NCI-H1092 (cell line): ENCODE measurements at places on chromosomes 13 and 19.

- DNase-seq, result no peak
Observed at GRCh38 chr13:40292108-40292507, 374.3 kb downstream of the FOXO1 start.

GRCh38 chr13:23212671-23213070 lies 31.9 kb downstream of the SGCG start:
- DNase-seq, result no peak

DNA sequence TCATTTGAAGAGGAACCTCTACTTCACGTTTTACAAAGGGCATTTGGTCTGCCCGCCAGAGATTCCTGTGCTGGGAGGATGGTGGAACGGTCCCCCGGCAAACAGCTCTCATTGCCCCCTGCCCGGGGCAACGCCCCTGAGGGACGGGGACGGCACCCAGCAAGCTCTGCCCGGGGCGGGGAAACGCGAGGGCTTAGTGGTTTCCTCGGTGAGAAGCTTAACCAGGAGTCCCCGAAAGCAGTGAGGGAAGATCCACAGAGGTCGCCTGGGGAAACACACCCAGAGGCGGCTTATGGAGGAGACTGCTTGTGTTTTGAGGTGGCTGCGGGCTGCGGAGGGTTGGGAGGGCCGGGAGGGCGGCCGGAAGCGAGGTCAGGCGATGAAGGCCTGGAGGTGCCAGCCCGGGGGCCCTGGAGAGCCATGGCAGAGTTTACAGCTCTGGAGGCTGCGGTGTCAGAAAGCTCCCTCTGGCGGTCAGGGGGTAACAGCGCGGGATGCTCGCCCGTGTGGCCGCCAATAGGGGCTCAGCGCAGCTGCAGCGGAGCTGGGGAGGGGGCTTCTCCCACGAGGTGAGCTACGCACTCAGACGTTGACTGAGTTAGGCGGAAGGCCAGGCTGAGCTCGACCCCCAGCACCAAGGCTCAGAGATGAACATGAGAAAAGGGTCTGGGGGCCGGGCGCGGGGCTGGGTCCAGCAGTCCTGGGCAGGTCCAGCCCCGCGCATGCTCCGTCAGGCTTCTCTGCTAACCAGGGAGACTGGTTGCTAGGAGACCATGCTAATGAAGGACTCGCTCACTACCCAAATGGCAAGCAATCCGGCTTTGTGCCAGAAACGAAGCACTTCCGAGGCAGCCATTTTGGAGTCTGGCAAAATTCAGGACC lies 652 bp upstream of the TPGS1 start:
- peak; percentile 100 for DNase-seq

DNA sequence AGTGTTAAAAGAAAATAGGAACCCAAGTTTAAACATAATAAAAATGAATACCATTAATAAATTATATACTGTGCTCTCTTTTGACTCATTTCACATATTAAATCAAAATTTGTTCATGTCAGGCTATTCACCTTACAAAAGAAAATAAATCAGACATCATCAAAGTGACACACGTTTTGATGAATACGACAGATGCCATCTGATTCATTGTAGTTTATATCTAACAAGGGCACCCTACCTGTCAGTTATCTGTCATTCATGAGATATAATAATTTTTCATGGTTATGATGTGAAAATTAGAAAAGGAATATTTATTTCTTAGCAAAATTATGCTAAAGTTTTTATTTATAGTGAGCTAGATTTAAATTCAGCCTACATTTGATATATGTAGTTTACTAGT lies 188.1 kb upstream of the PCDH17 start:
- DNase-seq, result no peak

- no peak for DNase-seq
Observed at GRCh38 chr19:55578761-55579747, 1.6 kb downstream of the ZNF579 start.

DNA sequence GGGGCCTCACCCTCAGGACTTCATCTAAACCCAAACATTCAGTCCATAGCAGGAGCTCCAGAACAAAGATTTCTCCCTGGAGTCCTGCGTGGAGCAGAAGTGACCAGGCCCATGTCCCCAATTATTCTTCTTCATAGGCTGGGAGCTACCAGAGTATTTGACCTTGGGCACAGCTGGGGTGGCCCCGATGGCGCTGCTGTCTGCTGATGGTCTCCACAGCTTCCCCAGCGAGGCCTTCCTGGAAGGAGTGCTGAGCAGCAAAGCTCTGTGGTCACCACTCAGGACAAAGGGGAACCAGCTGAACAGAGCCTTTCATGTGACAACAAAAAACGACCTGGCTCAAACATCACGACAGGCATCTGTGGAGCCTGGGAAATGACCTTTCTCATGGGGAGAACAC lies 62.7 kb upstream of the ARGLU1 start:
- DNase-seq, result no peak

DNA sequence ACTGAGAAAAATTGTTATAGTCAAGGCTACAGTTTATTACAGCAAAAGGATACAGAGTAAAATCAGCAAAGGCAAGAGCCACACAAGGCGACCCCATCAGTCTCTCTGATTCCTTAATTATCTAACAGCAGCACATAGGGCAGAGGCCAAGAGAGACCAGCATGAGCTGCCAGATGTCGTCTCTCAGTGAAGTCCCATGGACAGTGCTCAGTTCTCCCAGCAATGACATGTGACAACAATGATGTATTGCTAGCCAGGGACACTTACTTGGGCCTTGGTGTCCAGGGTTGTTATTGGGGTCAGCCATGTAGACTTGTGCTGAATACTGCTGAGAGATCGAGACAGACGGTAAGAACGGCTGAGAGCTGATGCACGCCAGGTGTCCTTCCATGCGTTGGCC lies 22.3 kb downstream of the ZSWIM9 start:
- no peak for DNase-seq

DNA sequence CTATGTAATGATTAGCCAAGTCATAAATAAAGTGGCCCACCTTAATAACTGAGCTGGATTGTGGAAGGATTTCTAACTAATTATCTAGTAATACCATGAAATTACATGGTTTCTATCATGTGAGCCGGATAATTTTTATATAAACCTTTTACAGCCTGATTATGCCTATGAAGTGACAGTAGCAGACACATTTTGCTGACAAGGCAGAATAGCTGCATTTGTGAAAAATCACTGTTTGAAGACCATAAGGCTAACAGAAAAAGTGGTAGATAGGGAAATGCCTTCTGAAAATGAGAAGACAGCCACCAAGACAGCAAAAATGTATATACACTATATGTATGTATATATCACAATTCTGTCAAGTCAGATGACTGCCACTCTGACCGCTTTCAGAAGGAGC lies 27.1 kb downstream of the SLITRK5 start:
- no peak for DNase-seq

GRCh38 chr13:95138876-95139585 lies 162.2 kb downstream of the ABCC4 start:
- no peak for DNase-seq

DNA sequence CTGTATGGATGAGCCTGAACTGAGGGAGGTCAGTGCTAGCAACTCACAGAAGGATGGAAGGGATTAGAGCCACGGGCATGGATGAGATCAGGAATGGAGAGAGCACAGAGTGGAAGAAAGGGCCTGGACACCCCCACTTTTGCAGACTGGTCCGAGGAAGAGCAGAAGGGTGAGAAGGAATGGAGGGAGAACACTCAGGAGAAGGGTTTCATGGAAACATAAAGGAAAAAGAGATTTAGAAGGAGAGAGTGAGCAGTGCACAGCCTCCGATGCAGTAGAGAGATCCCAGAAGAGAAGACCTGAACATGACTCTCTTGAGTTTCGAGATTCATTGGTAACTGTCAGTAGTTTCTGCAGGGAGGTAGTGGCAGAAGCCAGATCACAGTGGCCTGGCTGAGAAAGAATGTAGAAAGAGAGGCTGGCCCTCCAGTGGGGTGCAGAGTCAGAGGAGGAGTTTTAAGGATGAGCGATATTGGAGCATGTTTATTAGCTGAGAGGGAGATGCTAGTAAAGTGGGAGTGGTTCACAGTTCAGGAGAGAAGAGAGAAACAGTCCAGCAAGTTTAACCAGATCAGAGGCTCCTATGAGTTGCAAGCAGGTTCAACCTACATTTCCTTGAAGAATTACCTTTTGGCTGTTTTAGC lies 108.9 kb downstream of the ZAR1L start:
- no peak for DNase-seq

GRCh38 chr19:12967907-12968306 lies 1.5 kb upstream of the DAND5 start:
- no peak for DNase-seq

DNA sequence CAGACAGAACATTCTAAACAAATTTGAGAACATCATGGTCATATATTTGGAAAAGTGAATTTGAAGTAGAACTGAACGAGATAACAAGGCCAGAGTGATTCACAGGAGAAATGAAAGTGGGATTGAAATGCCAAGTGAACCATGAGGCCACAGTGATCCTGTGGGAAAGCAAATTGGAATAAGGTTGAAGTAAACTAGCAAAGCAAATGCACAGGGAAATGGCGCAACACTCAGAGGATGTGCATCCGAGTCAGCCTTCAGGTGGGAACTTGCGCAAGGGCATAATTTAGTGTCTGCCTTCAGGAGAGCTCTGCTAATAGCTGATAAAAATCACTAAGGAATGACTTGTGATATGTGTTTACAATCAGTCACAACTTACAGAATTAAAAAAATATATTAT lies 696.6 kb downstream of the LIG4 start:
- no peak for DNase-seq

DNA sequence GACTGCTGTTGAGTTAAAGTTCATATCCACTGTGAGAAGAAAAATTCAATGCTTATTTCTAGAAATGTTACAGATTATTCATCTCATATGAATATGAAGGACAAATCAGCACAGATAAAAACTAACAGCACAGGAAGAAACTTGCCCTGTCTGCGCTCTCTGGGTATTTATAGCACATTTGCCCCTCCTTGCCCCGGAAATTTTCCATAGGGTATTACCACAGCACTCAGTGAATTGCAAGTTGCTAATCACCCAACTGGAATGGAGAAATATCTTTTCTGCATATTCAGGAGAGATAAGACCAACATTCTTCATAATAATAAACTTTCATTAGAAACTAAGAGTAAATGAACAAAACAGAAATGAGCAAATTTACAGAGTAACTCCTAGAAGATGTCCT lies 318.0 kb upstream of the KLF12 start:
- DNase-seq, result no peak

DNA sequence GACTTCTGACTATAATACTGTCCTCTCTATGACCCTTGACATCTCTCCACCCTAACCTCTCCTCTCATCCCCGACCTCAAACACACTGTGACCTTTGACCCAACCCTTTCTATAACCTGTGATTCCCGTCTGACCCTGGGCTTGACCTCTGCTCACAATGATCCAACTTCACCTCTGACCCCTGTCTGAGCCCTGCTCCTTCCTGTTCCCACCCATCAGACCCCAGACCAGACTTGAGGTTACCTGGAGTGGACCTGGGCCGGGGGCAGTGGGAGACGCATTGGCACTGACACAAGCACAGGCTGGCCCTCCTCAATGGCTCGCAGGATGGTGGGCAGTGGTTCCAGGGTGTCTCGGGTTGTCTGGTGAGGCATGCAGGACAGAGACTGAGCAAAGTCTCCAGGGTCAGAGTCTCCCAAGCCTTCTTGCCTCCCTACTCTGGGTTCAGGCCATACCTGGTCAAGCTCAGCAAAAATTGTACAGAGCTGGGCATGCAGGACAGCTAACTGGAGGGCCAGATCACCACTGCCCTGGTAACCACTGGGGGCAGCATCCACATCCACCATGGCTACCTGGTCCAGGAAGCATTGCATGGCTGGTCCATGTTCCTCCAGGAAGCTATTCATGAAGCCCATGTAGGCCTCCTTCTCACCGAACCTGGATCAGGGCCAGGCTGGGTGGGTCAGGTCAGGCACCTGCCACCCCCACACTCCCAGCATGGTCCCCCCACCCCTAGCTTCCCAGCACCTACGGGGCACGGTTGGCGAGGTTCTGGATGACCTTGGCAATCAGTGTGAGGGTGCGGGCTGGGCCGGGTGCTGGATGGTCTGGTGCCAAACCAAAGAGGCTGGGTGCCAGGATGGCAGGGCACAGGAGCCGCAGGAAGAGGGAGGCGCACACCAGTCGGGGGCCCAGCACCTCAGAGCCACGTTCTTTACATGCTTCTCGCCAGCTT lies 4.4 kb upstream of the WIZ start:
- DNase-seq, result no peak

DNA sequence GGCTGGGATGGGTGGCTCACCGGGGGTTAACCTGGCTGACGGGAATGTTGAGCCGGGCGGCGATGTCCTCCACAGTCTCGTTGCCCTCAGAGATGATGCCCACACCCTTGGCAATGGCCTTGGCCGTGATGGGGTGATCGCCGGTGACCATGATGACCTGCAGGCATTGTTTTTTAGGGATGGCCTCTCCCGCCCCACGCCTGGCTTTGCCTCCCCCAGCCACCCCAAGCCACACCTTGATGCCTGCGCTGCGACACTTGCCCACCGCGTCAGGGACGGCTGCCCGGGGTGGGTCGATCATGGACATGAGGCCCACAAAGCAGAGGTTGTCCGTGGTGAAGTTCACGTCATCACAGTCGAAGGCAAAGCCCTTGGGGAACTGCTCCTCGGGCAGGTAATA lies 16.1 kb downstream of the ATP1A3 start:
- no peak for DNase-seq

GRCh38 chr13:60689571-60689970 lies 292.6 kb downstream of the TDRD3 start:
- DNase-seq, result no peak

DNA sequence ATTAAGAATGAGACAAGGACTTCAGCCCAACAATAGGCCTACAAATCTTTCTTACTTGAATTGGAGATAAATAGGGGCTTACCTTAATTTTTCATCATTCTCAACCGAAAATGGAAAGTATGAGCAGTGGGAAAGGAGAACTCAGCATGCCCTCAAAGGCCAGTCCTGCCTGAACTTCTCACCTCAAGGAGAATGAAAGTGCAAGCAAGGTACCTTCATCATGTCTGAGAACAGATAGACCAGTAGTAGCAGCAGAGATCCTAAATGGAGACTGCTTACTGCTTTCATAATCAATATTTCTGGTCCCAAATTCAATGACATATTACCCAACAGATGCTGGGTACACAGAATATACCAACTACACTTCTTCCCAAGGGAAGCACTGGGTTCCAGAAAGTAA lies 194.0 kb upstream of the SLITRK1 start:
- no peak for DNase-seq

- no peak for DNase-seq
Observed at GRCh38 chr19:42191855-42192254, 25.6 kb downstream of the DEDD2 start.

DNA sequence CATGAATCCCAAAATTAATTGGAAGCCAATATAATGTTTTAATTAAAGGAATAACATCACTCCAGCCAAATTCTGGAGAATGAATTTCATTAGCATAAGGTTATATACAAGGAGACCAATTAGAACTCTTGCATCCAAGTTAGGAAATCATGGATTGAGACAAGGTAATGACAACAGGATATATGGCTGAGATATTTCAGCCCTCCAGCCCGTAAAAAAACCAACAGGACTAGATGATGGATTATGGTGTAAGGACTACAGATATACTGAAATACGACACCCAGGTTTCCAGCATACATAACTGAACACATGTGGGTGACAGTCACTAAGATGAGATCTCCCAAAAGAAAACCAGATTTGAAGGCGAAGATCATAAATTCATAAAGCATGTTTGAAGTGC lies 56.5 kb downstream of the TSC22D1 start:
- no peak for DNase-seq

- no peak for DNase-seq
Observed at GRCh38 chr13:99376924-99377323, 69.7 kb upstream of the GPR183 start.

- DNase-seq, result no peak
Observed at GRCh38 chr13:74442751-74443150, 308.5 kb upstream of the KLF12 start.

- DNase-seq, result no peak
Observed at GRCh38 chr19:52959613-52960295, 2.9 kb downstream of the ZNF816 start.

- DNase-seq, result peak; percentile 11
Observed at GRCh38 chr13:54845351-54845965, 1816.8 kb downstream of the OLFM4 start.
